T-helper 9 cell (primary cell): ENCODE measurements at places on chromosomes 2 and 18.

DNA sequence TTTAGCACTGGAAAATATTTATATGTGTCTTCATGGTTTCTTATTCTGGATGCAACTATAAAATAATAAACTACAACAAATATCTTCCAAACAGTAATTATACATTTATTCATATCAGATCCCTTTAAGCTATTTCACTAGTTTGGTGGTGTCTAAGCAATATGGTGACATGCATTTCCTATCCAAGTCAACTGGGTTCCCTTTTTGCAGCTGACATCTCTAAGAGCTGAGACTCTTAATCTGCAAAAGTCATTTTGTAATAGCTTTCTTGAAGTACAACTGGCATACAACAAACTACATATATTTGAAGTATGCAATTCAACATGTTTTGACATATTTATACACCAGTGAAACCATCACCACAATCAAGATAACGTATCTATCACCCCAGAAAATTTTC, 59.9 kb upstream of the SLC1A4 start:
- DNase-seq, result no peak

DNA sequence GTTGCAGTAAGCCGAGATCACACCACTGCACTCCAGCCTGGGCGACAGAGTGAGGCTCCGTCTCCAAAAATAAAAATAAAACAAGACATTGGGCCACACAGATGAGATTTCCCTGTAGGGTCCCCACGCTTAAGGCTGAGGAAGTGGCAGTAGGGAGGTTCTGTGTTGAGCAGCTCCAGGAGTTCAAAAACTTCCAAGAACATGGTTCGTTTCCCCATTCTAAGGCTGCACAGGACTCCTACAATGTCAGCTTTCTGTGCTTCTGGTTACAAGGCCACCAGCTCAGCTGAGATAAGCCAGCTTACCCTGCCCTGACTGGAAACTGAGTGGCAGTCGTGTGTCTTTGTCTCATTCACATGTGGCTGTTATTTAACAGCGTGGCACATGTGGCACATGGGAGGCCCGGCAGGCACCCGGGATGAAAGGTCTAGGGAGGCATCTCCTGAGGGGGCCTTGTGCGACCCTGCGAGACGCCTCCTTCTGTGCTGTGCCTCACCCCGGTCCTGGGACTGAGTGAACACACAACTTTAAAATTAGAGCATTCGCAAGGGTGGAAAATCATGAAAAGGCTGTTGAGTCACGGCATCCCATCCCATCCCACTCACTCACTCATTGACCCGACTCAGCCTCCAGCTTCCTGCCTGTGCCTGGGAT, 7.7 kb downstream of the ITGB1BP1 start:
- no peak for DNase-seq

DNA sequence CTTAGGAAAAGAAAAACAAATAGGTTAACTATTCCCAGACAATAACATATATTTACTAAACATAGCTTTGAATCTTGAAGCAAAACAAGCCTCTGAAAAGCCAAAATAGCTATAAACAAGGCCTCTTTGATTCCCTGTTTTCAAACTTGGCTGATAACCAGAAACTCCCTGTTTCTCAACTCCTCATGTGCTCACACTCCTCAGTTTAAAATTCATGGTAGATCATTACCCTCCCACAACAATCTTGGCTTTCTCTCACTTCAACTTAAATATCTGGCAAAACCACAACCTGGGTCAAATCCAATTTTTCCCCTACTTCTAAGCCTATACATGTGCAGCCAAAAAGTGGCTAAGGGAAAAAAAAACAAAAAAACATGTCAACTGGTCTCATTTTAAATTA, 15.6 kb downstream of the SUCLG1 start:
- DNase-seq, result no peak

GRCh38 chr2:1609040-1609439, 135.3 kb downstream of the PXDN start:
- no peak for DNase-seq

DNA sequence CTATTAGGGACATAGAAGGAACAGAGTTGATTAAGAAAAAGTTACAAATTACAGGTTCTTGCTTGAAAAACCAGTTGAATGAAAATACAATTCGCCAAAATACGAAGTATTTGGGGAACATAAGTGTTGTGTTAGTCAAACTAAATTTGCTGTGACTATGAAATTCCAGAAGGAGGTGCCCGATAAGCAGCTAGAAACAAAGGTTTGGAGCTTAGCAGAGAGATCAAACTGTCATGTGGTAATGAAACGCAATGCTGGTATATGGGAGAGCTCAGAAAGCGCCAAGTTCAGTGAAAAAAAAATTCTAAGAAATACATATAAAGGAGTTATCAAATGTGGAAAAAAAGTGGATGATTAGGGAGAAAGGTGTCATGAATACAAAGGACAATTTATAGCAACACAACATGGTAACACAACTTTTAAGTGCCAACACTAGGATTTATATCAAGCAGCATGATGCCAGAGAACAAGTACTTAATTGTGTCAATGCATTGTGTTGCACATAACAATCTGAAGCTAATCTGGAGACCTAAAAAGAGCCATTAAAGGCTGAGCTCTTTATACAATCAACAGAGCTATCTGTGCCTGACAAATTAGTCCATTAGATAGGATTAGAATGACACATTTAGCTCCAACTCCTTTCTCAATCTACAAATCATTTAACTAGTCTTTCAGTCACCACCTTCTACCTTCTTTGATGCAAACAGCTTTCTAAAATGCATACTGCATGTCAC, 31.2 kb downstream of the SMAD2 start:
- no peak for DNase-seq

DNA sequence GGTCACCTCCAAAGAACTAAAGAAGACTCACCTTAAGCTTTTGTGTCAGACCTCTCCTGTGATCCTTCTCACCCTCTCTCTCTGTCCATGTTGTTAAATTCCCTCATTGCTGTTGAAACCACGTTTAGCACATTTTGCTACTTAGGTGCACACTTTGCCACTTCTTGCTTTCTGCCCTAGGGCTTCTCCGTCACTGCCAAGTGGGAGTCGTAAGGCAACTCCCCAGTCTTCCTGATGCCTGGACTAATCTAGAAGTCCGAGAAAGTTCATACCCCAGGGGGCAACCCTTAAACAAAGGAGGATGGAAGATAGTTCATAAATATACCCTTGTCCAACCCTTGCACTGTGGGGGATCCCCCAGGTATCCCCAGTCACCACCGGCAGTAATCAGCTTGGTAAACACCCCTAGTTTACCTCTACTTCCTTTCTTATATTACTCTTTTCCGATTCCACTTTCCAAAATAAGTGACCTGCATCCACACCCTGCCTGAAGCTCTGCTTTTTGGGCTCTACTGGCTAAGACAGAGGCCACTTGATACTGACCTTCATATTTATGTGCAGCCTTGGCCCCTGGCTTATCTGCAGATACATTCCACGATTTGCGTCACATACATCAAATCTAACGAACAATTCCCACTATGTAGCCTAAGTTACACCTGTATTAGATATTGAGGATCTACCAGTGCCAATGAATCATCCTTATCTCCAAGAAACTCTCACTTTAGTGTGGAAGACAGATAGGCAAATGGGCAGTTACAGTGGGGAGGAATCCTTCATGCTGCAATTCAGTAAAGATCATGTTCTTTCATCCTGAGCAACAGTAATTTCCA, 776.2 kb downstream of the RNF144A start:
- DNase-seq, result no peak

DNA sequence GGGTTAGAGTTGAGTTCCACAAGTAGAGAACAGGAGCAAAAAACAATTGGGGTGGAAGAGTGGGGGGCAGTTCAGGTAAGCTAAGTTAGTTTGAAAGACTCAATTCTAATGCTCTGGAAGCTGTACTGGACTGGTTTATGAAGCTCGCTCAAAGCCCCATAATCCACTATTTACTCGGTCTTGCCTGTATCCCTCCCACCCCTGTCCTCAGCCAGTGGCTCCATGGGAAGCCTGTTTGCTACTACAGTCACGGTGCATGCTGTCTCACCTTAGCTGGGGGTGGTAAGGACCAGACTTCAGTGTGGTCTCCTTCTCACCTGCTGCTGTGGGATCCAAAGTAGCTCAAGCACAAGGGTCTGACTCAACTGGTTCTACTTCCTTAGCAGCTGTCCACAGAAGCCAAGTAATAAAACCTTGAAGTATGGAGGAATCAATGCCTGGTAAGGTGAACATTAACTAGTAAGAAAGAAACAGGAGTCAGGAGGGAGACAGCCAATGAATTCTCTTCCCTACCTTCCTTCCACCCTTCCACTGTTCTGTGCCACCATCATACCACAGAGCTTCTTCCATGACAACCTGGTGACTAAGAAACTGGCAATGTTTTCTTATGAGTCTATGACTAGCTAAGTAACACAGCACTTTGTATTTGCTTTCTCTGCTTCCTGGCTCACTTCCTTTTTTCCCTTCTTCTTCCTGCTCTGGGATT, 230.8 kb downstream of the SRBD1 start:
- no peak for DNase-seq

DNA sequence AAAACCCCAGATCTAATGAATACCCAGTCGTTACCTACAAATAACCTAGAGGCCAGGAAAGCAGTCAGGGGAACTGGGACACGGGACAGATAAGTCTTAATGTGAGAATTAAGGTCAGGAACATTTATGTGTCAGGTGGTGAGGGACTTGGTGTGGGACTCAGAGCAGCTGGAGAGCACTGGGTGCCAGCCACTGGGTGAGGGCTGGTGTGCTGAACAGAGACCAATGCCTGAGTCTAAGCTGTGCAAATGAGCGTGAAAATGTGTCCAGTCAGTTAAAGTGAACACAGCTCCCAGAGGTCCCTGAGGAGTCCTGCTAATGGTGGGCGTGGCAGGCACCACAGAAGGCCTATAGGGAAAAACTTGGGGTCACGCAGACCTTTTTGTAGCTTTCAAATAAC, 225.9 kb downstream of the C1D start:
- no peak for DNase-seq

GRCh38 chr2:79191816-79192215, 32.3 kb upstream of the REG3A start:
- DNase-seq, result no peak

GRCh38 chr2:37925063-37925897, at the start of gene RMDN2:
Gene RMDN2 (plus strand): TSS chr2:37925287. CDS start chr2:37929278, 3,991 bp downstream.
- DNase-seq, result peak; percentile 48

- DNase-seq, result no peak
Measured at GRCh38 chr2:213251618-213252017, 32.6 kb upstream of the SPAG16 start.

DNA sequence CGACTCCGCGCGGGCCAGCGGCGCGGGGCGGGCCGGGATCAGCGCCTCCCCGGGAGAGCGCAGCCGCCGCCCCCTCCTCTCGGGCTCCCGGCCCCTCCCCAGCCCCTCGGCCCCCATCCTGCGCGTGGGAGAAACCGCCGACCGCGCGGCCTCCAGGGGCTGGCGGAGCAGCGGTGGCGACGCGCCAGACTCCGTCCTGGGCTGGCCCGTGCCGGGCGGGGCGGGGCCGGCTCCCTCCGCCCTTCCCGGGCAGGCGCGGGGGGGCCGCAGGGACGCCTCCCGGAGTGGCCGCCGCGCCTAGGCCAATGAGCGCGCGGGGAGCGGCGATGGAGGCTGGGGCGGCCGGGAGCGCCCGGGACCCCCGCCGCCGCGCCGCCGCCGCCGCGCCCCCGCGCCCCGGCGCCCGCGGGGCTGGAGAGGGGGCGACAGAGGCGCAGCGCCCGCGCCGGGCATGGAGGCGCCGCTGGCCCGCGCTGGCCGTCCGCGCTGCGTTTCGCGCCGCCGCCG, 49.1 kb downstream of the KCNIP3 start:
- DNase-seq, result no peak

DNA sequence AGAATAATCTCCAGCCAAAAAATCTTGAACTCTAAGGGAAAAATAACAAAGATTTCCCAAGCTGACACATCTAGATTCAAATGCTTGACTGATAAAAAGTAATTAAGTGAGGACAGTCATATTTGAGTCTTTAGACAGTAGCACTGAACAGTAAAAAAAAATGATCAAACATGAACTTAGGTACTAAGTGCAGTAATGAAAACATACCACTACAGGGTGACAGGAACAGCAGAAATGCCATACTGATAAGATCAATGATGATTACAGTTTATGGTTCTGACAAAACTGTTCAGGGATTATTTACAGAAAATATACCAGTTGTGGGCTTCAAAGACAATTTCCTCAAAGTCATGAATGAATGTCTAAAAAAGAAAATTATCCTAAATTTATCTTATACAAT, 80.3 kb downstream of the OSBPL1A start:
- no peak for DNase-seq

GRCh38 chr2:237581751-237582746, 8.5 kb downstream of the RAB17 start:
- DNase-seq, result no peak

- DNase-seq, result no peak
Measured at GRCh38 chr2:81545626-81546025, 1241.1 kb upstream of the LRRTM1 start.

GRCh38 chr2:234960175-234961088, 8.6 kb downstream of the SH3BP4 start:
- no peak for DNase-seq

DNA sequence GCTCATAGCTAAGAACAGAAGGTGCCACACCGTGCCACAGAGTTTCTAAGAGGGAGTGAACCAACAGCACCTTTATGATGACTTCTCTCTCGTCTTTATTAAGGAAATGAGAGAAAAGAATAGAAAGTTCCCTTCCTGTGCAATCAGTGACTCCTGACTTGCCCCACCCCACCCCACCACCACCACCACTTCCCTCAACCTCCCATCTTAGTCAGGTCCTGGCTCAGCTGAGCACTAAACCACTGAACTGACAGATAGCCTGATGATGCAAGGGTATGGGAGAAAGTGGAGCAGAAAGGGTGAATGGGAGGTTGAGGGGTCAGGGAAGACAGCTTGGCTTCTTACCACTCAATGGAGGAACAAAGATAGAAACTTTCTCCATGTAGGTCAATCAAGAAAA, 75.2 kb upstream of the RMDN2 start:
- DNase-seq, result no peak

GRCh38 chr2:106104332-106105062, 89.6 kb downstream of the UXS1 start:
- DNase-seq, result peak; percentile 43

- DNase-seq, result no peak
Measured at GRCh38 chr18:74819433-74820059, 221.9 kb downstream of the ZNF407 start.

GRCh38 chr2:127293386-127293747, 577 bp downstream of the ERCC3 start:
- peak; percentile 8 for DNase-seq

DNA sequence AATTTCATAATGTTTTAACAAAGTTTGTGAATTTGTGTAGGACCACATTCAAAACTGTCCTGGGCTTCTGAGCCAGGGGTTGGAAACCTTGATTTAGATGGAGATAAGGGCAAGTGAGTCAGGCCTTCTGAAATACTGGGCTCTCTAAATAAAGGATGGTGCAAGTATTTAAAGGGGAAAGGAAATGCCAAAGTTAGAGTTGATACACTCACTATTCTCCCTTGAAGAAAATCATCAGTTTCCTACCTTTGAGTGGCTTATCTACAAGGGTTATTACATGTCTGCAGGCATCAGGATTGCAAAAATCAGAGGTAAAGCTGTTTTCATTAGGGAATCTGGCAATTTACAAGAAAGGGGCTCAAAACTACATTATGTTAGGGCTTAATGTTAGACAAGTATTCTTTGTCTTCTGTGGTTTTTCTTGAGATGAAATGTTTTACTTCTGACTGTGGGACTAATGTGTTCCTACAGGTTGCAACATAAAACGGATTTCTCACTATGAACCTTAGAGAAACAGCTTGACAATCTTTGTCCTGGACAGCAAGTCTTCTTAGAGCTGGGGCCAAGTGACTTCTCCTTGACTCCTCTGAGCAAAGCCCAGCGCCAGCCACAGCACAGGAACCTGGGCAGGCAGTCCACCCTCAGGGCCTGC, 31.1 kb downstream of the RNU4ATAC start:
- DNase-seq, result no peak
